ENCODE measurements at places on chromosomes 11 and 22. TPM values are rescaled to one million over a fixed set of nuclear protein-coding genes. Genes with fewer than 3 reads are reported as not detected.
A peak's percentile ranks its signal among the peaks of the same experiment; 100 is the strongest.

Gene MUC2
- total RNA-seq: not detected

Gene SNX32
- total RNA-seq: not detected

Gene CTSW
- total RNA-seq: 1.1 TPM

Gene TRPM5
- total RNA-seq: not detected

Gene SPON1
- 3.7 TPM for total RNA-seq

Gene SCGB1C1
- not detected for total RNA-seq

Gene CFAP68
- 7.6 TPM for total RNA-seq

Gene RAB3IL1
- 6.6 TPM for total RNA-seq

Gene MS4A18
- not detected for total RNA-seq

Gene ADAMTS8
- total RNA-seq: 0.63 TPM

Gene ZNF214
- total RNA-seq: 2.1 TPM

Gene OR5B21
- total RNA-seq: not detected

Gene CHRDL2
- total RNA-seq: not detected

Gene TMEM151A
- total RNA-seq: not detected

GRCh38 chr11:125552927-125553326 is 16.4 kb upstream of the EI24 start:
- H3K27me3 ChIP-seq: no peaks in the 10 kb centered on the region
- H3K36me3 ChIP-seq: no peaks in the 10 kb centered on the region
- no peak for DNase-seq
- no peak overlapping the region for H3K4me3 ChIP-seq
- H3K27ac ChIP-seq: no peak overlapping the region
- H3K4me1 ChIP-seq: no peaks in the 10 kb centered on the region

GRCh38 chr11:83147895-83148294 is 9.0 kb upstream of the PCF11 start:
- no peak overlapping the region for H3K4me3 ChIP-seq
- peak; percentile 54 for DNase-seq
- H3K27me3 ChIP-seq: no peaks in the 10 kb centered on the region
- no peak overlapping the region for H3K27ac ChIP-seq
- H3K4me1 ChIP-seq: no peaks in the 10 kb centered on the region
- H3K36me3 ChIP-seq: no peaks in the 10 kb centered on the region

DNA sequence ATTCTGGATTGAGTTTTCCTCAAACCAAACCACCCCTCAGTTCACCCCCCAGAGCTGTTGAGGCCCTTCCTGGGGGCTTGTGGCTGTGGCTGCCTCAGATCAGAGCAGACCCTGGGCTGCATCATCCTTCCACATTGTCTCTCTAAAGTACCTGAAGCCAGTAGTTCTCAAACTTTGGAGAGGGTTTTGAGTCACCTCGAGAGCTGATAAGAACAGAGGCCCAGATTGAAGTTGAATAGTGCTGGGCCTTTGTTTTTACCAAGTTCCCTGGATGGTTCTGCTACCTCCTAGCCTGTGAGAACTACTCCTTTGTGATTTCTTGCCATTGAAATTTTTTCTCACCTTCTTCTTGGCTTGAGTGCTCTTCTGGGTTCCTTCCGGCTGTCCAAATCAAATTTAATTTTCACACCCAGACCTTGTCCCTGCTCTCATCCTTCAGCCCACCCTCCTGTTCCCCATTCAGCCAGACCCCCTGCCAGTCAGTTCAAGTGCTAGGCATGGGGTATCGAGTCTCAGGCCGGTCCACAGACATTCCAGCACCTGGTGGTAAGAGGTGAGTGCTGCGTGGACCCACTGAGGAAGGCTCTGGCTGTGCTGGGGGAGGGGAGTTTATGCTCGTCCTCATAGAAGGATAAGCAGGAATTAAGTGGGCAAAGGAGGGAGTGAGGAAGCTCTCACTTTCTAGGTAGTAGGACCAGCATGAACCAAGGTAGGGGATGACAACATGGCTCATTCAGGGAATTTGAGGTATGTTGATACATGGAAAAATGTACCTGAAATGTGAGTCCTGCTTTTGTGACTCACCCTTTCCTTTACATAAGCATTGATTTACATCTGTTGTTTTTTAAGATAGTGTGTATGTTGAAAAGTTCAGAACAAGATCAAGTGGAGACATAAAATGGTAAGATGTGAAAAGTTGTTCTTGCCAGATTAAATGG is 116.5 kb downstream of the PTPRJ start:
- H3K27ac ChIP-seq: no peak overlapping the region
- H3K27me3 ChIP-seq: no peaks in the 10 kb centered on the region
- H3K4me3 ChIP-seq: no peak overlapping the region
- no peaks in the 10 kb centered on the region for H3K36me3 ChIP-seq

DNA sequence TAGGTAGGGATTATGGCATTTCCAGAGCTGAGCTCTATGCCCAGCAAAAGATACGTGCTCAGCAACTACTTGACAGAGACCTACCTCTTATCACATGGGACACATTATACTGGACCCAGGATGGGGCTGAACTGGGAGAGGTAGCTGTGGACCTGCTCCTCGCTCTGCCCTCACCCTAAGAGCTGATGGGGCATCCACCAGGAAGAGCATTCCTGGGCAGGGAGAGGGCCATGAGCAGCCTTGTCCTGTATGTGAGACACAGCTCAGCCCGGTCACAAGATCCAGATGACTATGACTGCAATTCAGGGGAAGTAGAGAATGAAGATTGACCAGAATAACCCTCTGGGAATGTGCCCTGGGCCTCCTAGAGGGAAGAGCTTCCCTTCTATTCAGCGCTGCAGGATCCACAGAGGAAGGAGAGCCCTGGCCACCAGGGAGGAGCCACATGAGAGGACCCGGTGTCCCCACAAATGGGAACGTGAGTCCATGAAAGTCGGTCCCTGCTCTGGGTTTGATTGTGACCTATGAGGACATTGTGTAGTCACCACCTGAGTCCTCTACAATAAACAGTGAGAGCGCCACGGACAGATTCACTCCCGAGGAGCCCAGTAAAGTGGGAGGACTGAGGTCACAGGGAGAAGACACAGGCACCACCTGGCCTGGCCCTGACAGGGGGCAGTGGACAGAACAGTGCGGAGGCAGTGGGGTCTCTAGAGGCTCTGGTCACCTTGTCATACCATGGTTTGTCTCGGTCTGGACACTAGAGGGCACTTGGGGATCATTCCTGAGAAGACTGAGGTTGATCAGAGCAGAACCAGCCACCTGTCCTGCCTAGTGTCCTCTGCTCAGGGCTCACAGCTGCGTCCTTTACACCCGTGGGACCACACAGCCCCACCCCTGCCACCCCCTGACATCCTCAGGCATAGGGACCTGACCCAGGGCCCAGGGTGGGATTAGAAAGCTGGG is 99.5 kb downstream of the ZNF280B start:
- H3K4me1 ChIP-seq: no peaks in the 10 kb centered on the region
- DNase-seq: peak; percentile 37
- peaks cover 39% of the 10 kb centered on the region for H3K27me3 ChIP-seq

GRCh38 chr11:9057007-9057406 is 34.4 kb downstream of the SCUBE2 start:
- 0 out of 2 replicates have a peak, but pooled peaks cover 5% of the 10 kb centered on the region for H3K4me1 ChIP-seq
- peak; percentile 30 for DNase-seq
- no peaks in the 10 kb centered on the region for H3K36me3 ChIP-seq
- no peak overlapping the region for H3K27ac ChIP-seq
- H3K4me3 ChIP-seq: no peak overlapping the region

DNA sequence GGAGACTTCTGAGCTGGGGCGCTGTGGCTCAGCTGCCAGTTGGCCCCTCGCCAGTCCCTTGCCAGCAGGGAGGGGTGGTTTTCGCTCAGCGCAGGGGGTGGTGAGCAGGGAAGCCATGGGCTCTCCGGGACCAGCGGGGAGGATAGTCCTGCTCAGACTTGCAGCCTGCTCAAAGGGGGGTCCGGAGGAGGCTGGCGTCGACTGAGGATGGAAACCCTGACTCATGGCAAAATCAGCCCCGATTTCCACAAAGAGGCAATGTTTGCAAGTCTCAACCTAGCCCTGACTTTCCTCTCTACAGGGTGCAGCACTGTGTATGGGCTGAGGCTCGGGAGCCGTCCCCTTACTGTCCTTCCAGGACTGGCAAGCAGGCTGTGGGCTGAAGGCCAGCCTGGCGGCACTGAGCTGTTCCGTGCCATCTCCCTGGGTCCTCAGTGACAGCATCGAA is 35.1 kb downstream of the FBLN1 start:
- H3K4me1 ChIP-seq: peaks cover 20% of the 10 kb centered on the region
- no peak overlapping the region for H3K4me3 ChIP-seq
- H3K36me3 ChIP-seq: 0 out of 2 replicates have a peak, but pooled peaks cover 17% of the 10 kb centered on the region
- peak; percentile 88 for DNase-seq
- H3K27me3 ChIP-seq: no peaks in the 10 kb centered on the region
- H3K27ac ChIP-seq: peak overlapping the region; percentile 71

GRCh38 chr22:50447576-50448551 is 27.0 kb downstream of the SBF1 start:
- H3K4me1 ChIP-seq: no peaks in the 10 kb centered on the region
- H3K27me3 ChIP-seq: no peaks in the 10 kb centered on the region
- 0 out of 2 replicates have a peak, but pooled peaks cover 3% of the 10 kb centered on the region for H3K36me3 ChIP-seq
- H3K27ac ChIP-seq: no peak overlapping the region
- H3K4me3 ChIP-seq: no peak overlapping the region

GRCh38 chr11:119015054-119015611 is 3.0 kb downstream of the RPS25 start:
- peak overlapping the region; percentile 1 for H3K27ac ChIP-seq
- no peak overlapping the region for H3K4me3 ChIP-seq
- peaks cover 23% of the 10 kb centered on the region for H3K4me1 ChIP-seq
- peak; percentile 38 for DNase-seq

DNA sequence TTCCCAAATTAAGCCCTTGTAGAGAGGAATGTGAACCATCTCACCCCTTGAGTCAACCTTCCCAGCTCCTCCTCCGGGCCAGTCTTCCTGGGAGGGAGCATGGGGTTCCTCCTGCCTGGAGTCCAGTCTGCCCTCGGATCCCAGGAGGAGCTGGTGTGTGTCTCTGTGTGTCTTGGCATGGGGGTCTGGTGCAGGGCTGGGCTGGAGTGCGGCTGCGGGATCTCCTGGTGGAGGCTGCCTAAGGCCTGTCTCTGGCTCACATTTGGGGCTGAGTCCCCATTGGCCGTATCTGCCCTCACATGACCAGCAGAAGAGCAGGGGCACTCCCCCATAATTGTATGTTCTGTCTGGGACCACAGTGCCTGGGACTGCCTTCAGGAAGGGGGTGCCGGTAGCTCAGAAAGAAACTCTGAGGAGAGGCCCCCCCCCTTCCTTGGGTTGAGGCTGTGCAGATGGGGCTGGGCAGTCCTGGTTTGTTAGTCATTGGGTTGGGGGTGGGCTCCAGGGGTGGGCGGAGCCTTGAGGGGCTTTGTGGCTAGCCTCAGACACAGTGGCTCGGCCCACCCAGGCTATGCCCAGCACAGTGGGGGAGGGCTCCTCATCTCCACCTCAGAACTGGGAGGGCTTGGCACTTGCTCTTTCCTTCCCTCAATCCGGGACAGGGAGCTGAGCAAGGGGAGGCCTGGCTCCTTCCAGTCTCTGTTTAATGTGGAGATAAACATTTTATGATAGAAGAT is 2.9 kb downstream of the C1QTNF5 start:
- peaks cover 29% of the 10 kb centered on the region for H3K4me1 ChIP-seq
- H3K27me3 ChIP-seq: no peaks in the 10 kb centered on the region
- peak overlapping the region; percentile 45 for H3K4me3 ChIP-seq
- H3K36me3 ChIP-seq: no peaks in the 10 kb centered on the region

GRCh38 chr11:17711836-17712235 is 7.5 kb upstream of the MYOD1 start:
- H3K4me3 ChIP-seq: no peak overlapping the region
- no peak overlapping the region for H3K27ac ChIP-seq
- DNase-seq: no peak
- H3K27me3 ChIP-seq: peaks cover 22% of the 10 kb centered on the region

- no peak for DNase-seq
- H3K36me3 ChIP-seq: peaks cover 10% of the 10 kb centered on the region
These were observed 6.1 kb downstream of the ASCC2 start for GRCh38 chr22:29831958-29832357.

DNA sequence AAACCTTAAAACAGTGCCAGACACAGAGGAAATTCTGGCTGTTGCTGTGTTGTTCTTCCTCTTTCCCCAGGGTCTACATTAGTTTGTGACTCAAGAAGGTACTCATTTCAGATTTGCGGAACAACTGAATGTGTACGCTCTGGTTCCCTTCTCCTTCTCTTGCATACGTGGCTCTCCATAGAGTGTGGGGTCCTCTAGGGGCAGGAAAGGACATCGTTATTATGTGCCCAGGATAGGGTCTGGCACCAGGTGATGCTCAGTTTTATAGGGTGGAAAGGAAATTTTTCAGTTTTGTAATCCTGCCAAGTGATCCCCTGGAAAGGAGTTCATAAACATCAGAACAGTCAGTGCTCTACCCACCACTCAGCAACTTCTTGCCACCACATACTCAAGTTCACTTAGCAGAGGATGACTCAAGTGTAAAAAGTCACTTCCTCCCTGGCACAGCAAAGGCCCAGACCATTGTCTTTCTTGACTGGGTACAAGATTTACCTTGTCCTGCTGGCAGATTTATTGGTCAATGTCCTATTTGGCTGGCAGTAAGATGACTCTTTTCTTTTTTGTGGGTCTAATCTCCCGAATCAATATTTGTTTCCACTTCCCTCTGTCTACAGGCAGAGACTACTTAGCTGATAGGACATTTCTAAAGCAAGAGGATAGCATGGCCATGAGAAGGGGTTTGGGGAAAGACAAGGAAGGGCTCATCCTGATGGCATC is 246.0 kb upstream of the TENM4 start:
- no peaks in the 10 kb centered on the region for H3K4me1 ChIP-seq
- H3K4me3 ChIP-seq: no peak overlapping the region
- no peak overlapping the region for H3K27ac ChIP-seq
- H3K36me3 ChIP-seq: no peaks in the 10 kb centered on the region

DNA sequence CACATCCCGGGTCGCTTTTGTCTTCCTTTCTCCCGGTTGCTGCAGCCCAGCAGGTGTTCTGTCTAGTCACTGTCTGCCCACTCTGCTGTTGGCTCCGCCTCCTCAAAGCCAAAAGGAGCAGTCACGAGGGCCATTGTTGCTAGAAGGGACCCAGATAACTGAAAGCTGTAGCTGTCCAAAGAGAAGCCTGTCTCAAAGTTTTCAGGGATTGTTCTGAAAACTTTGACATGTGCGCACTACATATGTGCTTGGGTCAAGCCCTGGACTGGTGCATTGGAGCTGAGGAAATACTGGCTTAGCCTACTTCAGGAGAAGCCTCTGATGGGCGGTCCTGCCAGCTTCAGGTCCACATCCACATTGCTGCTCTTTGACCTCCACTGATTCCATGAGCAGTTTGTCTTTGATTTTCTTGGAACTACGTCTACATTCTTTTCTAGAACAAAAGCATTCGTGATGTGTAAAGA is 8.8 kb upstream of the OR2AT4 start:
- peak; percentile 7 for DNase-seq
- no peaks in the 10 kb centered on the region for H3K36me3 ChIP-seq
- H3K4me1 ChIP-seq: peaks cover 14% of the 10 kb centered on the region

DNA sequence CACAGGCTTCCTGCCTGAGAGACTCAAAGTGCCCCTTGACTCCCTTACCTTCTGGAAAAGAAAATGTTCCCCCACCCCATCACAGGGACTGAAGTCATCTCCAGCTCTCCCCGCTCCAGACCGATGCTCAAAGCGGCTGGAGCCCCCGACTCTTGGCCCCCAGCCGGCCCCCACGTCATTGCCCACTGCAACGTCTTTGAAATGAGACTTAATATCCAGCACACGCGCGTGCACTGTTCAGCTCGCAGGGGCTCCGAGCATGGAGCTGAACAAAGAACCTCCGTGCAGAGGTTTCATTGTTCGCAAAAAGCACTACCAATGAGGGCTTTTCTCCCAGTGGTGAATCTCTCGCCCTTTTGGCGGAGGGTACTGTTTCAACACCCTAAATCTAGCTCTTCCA is 313.4 kb upstream of the SORL1-AS1 start:
- no peak overlapping the region for H3K4me3 ChIP-seq
- DNase-seq: no peak
- H3K4me1 ChIP-seq: no peaks in the 10 kb centered on the region
- no peak overlapping the region for H3K27ac ChIP-seq
- no peaks in the 10 kb centered on the region for H3K36me3 ChIP-seq

GRCh38 chr11:14356342-14356741 is 2.6 kb downstream of the RRAS2 start:
- peak overlapping the region; percentile 96 for H3K4me3 ChIP-seq
- H3K27me3 ChIP-seq: no peaks in the 10 kb centered on the region
- H3K27ac ChIP-seq: no peak overlapping the region

Measured in GM23248 (cell line).